Activated CD8-positive, alpha-beta T cell treated with anti-CD3 and anti-CD28 coated beads, Interleukin-2, amount 10 ng/mL, durations not matched to agents 7 days and 5 days (primary cell): ENCODE measurements at places on chromosomes 1 and 21. TPM values are rescaled to one million over a fixed set of nuclear protein-coding genes. Genes with fewer than 3 reads are reported as not detected.
A peak's percentile ranks its signal among the peaks of the same experiment; 100 is the strongest.

FCRL4 gene
- total RNA-seq: not detected

- no peak for DNase-seq
Observed at GRCh38 chr1:244653439-244654107, 647 bp downstream of the DESI2 start.

DNA sequence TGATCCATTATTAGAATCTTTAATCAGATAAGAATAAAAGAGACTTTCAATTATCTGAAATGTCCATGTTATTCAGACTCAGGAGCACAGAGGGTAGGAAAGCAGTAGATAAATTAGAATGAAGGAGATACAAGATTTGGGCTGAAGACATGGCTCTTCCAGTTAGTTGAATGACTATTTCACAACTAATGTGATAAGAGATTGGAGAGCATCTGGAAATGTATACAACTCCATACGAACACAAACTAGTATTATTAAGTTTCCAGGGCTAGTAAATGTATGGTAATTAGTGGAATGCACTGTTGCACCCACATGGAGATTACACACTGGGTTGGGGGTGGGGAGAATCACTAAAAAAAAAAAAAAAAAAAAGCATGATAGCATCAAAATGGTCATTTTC lies 618.0 kb downstream of the KIF26B start:
- DNase-seq: no peak

DNA sequence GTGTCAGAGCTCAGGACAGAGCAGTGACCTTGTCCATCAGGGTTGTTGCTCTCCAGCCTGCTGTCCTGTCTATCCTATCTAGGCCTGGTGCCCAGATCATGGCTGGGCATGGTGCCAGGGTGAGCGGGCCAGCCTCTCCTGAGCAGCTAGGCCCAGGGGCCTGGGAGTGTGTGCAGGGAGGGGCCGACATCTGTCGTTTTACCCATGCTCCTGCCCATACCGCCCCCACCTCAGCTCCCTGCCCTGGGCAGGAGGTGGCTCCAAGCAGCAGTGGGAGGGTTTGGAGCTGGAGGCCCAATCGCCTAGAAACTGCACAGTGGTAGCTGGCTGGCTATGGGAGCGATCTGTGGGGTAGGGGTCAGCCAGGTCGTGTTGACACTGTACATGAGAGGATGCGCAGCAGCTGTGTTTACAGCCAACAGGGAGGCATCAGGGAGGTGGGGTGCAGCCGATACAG lies 6.5 kb downstream of the INSRR start:
- DNase-seq: no peak

DNA sequence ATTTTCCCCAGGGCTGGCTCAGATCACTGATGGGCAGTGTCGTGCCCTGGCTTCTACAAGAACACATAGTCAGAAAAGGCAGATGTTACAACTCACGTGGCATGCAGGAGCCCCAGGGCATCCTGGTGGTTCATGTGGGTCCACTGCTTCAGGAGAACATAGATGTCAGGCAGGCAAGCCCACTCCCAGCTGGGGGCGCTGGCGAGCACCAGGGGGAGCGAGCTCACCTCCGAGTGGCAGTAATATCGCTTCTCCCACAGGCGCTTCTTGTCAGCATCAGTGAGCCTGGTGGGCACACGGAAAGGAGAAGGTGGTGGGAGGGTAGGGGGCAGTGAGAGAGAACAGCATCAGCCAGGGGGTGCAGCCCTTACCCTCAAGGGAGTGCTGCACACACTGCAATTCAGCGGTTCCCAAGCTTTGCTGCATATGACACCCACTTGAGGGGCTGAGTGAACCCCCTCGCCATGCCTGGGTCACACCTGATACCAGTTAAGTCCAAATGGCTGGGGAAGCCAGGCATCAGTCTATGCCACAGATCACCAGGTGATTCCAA lies 34.3 kb upstream of the PPP1R15B start:
- DNase-seq: peak; percentile 60

DNA sequence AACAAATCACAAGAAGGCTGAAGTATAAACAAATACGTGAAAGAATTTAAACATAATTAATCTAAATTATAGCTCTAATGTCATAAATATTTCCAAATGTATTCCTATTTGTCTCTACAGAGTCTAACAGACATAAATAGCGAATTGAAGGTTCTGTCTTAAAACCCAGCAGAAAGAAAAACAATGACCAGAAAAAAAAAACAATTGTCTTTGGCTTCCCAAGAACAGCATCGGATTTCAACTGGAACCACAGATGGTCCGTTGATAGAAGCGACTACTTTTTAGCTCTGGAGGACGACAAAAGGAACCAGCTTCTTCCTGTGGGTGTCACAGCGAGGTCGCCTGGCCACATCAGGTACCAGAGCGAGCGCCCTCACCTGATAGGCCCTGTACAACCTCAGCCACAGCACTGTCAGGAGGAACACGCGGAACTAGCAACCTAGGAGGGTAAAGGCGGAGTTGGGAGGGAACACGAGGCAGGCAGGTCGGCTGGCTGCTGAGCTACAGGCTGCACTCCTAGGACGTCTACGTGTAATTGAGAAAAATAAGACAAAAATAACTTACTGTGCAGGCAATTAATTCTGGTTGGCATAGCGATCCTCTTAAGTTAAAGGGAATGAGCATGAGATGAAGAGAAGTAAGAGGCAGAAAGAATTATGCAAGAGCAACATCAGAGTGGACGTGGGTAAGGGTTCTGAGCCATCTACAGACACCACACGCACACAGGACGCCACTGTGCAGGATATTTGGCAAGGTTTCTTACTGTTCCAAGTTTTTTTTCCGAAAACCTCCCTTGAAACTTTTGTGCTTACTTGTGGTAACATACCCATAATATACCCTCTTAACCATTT lies 16.7 kb upstream of the PRDM15 start:
- DNase-seq: peak; percentile 83
